ENCODE measurements at places on chromosomes 7 and 10.
A peak's percentile ranks its signal among the peaks of the same experiment; 100 is the strongest.

DNA sequence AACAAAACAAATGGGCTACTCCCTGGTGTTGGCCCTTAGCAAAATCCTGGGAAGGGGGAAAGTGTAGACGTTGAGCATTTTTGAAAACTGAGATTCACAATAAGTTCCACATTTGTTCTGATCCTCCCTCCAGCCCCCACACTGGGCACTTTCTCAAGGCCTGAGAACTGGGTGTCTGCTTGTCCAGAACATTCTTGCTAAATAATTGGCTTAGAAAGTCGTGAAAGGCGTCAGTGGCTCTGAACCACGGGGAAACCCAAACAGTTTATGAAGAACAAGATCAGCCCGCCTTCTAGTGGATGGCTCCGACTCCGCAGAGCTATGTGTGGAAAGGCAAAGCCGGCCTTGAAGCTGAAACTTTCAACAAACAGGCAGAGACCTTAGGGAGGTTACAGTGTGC is 370.1 kb downstream of the PRPF18 start:
- no peak for DNase-seq

GRCh38 chr7:127675721-127676120 is 23.7 kb downstream of the SND1 start:
- no peak for DNase-seq

DNA sequence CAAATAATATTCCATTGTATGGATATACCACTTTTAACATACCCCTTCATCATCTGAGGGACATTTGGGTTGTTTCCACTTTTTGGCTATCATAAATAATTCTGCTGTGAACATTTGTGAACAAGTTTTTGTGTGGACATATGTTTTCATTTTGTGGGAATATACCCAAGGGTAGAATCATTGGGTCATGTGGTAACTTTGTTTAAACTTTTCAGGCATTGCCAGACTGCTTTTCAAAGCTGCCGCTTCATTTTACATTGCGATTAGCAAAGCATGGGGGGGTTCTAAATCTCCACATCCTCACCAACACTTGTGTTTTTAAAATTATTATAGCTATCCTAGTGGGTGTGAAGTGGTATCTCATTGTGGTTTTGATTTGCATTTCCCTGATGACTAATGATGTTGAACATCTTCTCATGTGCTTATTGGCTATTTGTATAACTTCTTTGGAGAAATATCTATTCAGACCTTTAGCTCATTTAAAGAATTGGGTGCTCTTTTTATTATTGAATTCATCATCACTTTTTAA is 8.4 kb upstream of the HHEX start:
- no peak for DNase-seq

- no peak for DNase-seq
Observed at GRCh38 chr7:130891254-130892094, 157.5 kb upstream of the KLF14 start.

- no peak for DNase-seq
Observed at GRCh38 chr10:132408823-132409666, 12.0 kb downstream of the PWWP2B start.

DNA sequence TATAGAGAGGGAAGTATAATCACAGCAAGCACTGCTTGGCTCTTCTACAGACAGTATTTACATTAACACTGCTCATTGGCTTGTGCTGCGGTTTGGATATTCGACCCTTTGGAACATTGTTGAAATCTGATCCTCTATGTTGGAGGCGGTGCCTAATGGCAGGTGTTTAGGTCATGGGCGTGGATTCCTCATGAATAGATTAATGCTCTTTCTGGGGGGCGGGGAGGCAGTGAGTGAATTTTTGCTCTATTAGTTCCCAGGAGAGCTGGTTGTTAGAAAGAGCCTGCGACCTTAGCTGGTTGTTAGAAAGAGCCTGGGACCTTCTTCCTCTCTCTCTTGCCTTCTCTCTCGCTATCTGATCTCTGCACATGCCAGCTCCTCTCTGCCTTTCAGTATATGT is 77.3 kb upstream of the SVIL start:
- peak; percentile 17 for DNase-seq

- no peak for DNase-seq
Observed at GRCh38 chr7:2645274-2645868, 13.6 kb downstream of the TTYH3 start.

- no peak for DNase-seq
Observed at GRCh38 chr10:131997366-131998049, 15.8 kb upstream of the BNIP3 start.

DNA sequence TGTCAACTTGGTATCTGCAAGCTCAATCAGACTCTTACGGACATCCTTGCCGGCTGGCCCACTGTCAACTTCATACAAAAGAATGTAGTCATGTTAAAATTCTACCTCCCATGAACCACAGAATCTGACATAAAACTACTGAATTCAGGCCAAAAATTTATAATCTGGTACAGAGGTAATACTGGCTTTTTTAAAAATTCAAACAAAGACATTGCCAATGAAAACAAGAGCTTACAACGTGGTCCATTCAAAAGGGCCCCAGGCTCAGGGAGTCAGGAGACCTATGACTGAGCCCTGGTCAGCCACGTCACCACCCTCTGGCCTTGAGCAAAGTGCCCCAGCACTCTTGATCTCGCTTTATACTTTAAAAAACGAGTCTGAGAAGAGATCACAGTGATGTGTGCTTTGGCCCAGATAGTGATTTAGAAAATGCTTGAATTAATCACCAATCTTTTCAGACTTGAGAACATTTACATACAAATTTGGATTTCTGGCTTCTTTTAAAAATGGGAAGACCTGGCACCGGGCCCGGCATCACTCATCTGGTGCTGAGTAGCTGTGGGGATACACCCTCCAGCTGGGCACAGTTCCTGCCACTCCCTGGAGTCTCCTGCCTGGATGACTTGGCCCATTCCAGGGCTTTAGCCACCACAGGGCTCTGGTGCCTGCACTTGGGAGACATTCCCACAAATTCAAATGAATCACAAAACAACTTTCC is 94.1 kb downstream of the PIP4K2A start:
- DNase-seq, result no peak

DNA sequence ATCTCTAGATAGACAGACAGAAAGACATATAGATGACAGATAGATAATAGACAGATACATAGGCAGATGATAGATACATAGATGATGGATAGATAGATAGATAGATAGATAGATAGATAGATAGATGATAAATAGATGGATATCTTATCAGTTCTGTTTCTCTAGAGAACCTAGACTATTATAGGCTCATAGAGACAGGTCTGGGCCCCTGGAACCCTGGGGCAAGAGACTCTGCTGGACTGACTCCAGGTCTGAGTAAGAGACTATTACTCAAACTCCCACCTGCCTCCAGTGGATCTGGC is 58.3 kb downstream of the FRMPD2 start:
- no peak for DNase-seq

DNA sequence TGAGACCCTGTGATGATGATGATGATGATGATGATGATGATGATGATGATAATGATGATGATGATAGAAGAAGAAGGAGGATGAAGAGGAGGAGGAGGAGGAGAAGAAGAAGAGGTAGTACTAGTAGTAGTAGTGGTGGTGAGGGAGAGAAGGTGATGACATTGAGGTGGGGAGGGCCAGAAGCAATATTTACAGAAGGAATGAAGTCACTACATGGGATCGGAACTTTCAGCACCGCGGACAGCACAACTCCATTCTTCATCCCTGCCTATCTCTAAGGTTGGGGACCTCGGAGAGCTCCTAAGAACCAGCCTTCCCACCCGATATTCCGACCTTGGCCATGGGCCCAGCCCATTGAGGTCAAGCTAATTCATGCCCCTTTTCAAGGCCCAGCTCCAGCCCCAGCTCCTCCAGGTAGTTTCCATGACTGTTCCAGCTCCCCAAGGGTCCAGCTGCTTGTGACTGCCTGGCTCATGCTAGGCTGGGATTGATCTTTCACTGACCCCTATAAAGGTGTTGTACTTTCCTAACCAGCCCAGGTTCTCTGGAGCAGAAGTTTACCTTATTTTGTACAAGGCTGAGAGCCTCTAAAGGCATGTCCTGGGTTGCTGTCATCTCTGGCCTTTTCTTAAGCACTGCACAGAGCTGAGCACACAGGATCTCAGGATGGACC is 10.3 kb downstream of the CRHR2 start:
- no peak for DNase-seq

DNA sequence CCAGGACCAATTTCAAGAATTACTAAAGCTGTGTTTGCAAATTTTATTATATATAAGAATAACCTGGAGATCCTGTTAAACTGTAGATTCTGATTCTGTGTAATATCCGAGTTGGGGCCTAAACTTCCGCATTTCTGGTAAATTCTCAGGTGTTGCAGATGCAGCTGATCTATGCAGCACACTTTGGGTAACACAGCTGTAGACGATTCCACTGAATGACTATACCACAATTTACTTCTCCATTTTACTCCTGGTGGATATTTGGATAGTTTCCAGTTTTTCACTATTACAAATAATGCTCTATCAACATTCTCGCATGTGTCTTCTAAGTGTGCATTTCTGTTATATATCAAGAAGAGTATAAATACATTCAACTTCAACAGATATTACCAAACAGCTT is 7.5 kb downstream of the GDI2 start:
- no peak for DNase-seq

GRCh38 chr7:70481570-70482123 is 650.3 kb upstream of the GALNT17 start:
- DNase-seq, result no peak

- no peak for DNase-seq
Observed at GRCh38 chr10:4453276-4453675, 372.7 kb upstream of the AKR1E2 start.

- DNase-seq, result no peak
Observed at GRCh38 chr10:75889051-75889450, 457.6 kb downstream of the LRMDA start.
